ENCODE measurements at places on chromosomes 5 and 9.

DNA sequence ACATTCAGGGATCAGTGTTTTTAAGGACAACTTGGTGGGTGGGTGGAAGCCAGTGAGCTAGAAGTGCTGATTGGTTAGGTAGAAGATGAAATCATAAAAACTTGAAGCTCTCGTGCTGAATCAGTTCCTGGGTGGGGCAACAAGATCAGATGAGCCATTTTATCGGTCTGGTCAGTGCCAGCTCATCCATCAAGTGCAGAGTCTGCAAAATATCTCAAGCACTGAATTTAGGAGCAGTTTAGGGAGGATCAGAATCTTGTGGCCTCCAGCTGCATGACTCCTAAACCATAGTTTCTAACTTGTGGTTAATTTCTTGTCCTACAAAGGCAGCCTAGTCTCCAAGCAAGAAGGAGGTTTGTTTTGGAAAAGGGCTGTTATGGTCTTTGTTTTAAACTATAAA lies 166.4 kb downstream of the FAM170A start:
- no peak for DNase-seq

- no peak for DNase-seq
Observed at GRCh38 chr9:134858051-134858841, 22.4 kb upstream of the FCN2 start.

GRCh38 chr9:109716631-109717030 lies 63.4 kb upstream of the PALM2AKAP2 start:
- no peak for DNase-seq

DNA sequence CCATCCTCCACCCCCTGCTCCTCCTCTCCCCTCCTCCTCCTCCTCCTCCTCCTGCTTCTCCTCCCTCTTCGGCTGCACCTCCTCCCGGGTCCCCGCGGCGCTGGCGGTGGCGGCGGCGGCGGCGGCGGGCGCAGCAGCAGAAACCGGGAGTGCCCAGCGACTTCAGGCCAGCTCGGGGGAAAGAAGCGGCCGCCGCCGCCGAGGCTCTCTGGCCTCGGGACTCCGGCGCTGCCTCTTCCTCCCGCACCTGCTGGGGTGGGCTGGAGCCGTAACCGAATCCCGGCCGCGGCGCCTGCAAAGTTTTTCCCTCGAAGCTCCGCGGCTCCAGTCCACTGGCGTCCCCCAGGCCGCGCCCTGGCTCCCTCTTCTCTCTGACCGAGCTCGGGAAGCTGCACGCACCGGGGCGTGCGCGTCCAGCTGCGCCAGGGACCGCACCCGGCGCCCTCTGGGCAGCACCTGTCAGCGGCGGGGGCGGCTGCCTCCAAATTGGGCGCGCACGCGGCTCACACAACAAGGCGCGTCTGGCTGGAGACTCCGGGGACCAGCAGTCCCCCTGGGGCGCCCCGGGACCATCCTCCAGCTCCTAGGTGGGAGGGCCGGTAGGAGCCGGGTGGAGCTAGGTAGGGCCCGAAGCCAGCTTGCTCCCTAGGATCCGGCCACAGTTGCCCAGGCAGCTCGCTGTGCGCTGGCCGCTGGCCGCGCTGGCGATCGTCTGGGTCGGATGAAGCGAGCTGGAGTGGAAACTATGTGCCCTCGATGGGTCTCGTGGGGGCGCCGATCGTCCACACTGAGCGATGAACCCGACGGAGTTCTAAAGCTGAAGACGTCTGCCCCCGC lies at the start of gene MCTP1:
Gene MCTP1 (minus strand): TSS at position 523 of the 837 bp plus-strand sequence.
- peak; percentile 2 for DNase-seq

- peak; percentile 87 for DNase-seq
Observed at GRCh38 chr5:1792842-1793266, 6.8 kb downstream of the MRPL36 start.

GRCh38 chr9:36818242-36818938 lies 215.7 kb downstream of the PAX5 start:
- DNase-seq, result no peak

DNA sequence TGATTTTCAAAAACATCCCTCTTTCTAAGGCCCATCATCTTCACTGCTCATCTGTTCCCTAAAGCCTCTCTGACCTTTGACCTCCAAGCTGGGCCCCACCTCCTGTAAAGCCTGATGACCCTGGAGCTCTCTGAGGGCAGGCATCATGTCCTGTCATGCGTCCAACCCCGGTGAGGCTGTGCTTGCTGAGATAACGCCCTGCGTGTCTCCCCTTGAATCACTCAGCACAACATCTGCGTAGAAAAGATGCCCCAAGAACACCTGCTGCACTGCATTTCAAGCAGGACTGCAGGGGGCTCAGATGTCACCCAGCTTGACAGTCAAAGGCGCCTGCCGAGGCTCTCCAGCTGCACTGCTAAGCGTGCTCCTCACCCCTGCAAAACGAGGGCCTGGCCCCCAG lies 78.0 kb downstream of the OTULIN start:
- DNase-seq, result no peak

GRCh38 chr9:131477367-131477766 lies 25.4 kb upstream of the POMT1 start:
- no peak for DNase-seq

DNA sequence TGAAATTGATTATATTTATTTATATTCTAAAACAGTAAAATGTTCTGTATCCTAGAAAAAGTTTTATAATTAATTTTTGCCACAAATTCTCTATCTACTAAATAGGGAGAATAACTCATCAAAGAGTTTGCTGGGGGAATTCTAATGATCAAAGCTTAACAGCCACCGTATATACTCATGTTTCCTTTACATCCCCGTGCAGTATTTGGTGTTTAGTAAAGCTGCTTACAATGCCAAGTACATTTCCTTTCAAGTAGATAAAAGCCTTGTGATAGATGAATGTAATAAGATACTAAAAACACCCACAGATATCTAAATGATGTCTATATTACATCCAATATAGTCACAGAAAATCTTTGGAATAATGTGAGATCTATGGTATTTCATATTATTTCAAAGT lies 312.2 kb downstream of the HCN1 start:
- no peak for DNase-seq

GRCh38 chr5:38285226-38285625 lies 26.9 kb downstream of the EGFLAM start:
- no peak for DNase-seq

- DNase-seq, result no peak
Observed at GRCh38 chr9:4222357-4222756, 77.5 kb downstream of the GLIS3 start.

GRCh38 chr5:63101870-63102269 lies 523.3 kb downstream of the LRRC70 start:
- no peak for DNase-seq

GRCh38 chr5:65066387-65067146 lies 297.8 kb downstream of the CWC27 start:
- DNase-seq, result no peak

DNA sequence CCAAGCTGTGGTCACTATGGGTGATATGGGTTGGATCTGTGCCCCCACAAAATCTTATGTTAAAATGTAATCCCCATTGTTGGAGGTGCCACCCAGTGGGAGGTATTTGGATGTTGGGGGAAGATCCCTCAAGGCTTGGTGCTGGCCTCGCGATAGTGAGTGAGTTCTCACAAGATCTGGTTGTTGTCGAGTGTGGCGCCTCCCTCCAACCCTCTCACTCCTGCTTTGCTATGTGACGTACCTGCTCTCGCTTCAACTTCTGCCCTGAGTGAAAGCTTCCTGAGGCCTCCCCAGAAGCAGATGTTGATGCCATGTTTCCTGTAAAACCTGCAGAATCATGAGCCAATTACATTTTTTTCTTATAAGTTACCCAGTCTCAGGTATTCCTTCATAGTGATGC lies 35.5 kb downstream of the UGT3A2 start:
- DNase-seq, result no peak

GRCh38 chr9:111483858-111484571 lies at the start of gene ECPAS:
Gene ECPAS (minus strand): TSS chr9:111484383. CDS start chr9:111472918, 11,465 bp downstream.
- peak; percentile 61 for DNase-seq

DNA sequence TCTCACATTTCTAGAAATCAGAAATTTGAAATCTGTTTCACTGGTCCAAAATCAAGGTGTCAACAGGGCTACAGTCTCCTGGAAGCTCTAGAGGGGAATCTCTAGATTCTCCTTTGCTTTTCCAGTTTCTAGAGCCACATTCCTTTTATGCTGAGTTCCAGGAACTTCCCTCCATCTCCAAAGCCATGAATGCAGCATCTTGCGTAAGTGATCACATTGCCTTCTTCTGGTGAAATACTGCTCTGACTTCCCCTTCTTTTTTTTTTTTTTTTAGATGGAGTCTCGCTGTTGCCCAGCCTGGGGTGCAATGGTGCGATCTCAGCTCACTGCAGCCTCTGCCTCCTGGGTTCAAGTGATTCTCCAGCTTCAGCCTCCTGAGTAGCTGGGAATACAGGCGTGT lies 23.8 kb downstream of the GDA start:
- no peak for DNase-seq

GRCh38 chr5:33043343-33043997 lies 332.3 kb downstream of the NPR3 start:
- no peak for DNase-seq

DNA sequence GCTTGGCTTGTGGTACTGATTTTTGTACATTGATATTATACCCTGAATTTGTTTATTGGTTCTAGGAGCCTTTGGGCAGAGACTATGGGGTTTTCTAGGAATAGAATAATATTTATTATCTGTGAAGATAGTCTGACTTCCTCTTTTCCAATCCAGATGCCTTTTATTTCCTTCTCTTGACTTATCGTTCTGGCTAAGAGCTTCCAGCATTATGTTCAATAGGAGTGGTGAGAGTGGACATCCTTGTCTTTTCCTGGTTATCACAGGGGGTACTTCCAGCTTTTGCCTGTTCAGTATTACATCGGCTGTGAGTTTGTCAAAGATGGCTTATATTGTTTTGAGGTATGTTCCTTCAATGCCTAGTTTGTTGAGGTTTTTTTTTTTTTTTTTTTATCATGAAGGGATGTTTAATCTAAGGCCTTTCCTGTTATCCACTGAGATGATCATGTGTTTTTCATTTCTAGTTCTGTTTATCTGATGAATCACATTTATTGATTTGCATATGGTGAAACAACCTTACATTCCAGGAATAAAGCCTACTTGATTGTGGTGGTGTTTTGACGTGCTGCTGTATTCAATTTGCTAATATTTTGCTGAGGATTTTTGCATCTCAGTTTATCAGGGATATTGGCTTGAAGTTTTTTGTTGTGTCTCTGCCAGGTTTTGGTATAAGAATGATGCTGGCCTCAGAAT lies 77.5 kb downstream of the CERT1 start:
- no peak for DNase-seq

- no peak for DNase-seq
Observed at GRCh38 chr9:72817413-72817812, 135.4 kb downstream of the ALDH1A1 start.

GRCh38 chr9:124964604-124965003 lies 23.7 kb upstream of the GOLGA1 start:
- DNase-seq, result no peak

DNA sequence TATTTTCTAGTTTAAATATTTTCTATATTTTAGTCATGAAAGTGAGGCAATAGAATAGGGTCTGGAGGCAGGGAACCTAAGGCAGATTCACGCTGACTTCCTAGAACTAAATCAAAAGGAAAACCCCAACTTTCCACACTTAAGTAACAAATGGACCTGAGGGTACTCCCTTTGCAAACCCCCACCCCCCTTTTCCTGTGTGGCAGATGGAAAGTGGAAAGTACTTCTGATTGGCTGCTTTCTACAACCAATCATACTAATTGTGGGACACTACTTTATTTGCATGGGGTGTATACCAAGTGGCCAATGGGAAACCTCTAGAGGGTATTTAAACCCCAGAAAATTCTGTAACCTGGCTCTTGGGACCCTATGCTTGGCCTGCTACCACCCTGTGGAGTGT lies 4.8 kb upstream of the CENPH start:
- DNase-seq, result no peak

DNA sequence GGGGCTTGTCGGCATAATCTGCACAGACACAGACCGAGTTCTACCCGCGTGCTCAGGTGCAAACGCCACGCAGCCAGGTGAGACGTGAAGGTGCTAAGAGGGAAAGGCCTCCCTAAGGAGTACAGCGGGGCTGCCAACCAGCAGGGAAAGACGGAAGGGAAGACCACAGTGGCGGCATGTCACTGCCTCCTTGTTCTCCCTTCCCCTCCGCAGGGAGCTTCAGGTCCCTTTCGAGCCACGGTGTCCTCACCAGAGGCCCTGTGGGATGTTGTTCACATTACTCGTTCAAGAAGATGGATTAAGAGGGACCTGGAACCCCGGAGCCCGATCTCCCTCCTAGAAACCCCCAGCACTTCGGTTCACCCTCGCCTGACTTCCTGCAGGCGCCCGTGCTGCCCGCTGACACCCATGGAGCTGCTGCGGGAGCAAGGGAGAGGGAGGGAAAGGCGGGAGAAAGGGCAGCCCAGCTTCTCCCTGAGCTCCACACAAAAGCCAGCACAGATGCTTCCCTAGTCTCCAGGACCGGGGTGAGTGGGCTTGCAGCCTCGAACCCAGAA lies 686 bp downstream of the BRD9 start:
- no peak for DNase-seq

DNA sequence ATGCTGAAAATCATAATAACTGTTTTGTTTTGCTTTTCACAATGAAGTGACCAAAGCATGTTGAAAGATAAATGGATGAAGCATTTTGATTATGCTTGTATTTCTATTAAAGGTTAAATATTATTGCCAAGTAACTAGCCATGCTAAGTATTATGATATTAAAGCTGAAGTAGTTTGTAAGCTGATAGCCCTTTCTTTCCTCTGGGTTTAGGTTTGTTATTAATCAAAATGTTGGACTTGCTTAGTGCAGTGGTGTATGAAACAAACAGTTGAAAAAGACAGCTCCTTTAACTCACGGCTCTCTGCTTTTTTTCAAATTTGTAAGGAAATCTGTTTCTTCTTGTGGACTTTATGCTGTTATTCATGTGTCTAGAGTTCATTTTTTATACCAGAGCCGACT lies 246.0 kb downstream of the CWC27 start:
- no peak for DNase-seq

DNA sequence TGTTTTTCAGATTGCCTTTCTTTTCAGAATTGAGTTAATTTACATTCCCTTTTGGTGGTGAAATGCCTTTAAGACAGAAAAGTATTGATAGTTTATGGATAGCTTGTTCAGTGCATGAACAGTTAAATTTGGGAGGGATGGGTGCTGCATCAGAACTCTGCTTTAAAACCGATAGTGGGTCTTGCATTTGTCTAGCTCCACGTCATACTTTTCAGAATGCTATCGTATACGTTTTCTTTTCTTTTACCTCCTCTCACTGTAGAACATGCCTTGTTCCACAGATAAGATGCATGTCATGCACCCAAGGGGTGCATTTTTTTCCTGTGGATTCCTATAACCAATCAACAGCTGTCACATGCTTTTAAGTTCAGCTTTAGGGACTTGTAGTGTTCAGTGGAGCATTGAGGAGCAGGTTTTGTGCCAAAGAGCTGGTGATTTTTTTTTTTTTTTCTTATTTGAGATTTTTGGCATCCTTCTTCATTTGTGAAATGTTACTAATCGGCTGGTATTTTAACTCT lies 2.3 kb downstream of the SLC44A1 start:
- no peak for DNase-seq

- no peak for DNase-seq
Observed at GRCh38 chr9:117734082-117734481, 29.9 kb downstream of the TLR4 start.

GRCh38 chr5:105146867-105147266 lies 1584.3 kb upstream of the NUDT12 start:
- DNase-seq, result no peak

Data from CD8-positive, alpha-beta T cell (primary cell).